Osteocyte (in vitro differentiated cells): ENCODE measurements at places on chromosomes 6 and 20. TPM values are rescaled to one million over a fixed set of nuclear protein-coding genes. Genes with fewer than 3 reads are reported as not detected.

GRCh38 chr6:35919085-35919826 lies 1.6 kb downstream of the SRPK1 start:
- peak; percentile 11 for DNase-seq

GRCh38 chr6:110823146-110823545 lies 7.9 kb upstream of the CDK19 start:
- no peak for DNase-seq

- DNase-seq, result no peak
Observed at GRCh38 chr6:36679043-36679833, 724 bp downstream of the CDKN1A start.

DNA sequence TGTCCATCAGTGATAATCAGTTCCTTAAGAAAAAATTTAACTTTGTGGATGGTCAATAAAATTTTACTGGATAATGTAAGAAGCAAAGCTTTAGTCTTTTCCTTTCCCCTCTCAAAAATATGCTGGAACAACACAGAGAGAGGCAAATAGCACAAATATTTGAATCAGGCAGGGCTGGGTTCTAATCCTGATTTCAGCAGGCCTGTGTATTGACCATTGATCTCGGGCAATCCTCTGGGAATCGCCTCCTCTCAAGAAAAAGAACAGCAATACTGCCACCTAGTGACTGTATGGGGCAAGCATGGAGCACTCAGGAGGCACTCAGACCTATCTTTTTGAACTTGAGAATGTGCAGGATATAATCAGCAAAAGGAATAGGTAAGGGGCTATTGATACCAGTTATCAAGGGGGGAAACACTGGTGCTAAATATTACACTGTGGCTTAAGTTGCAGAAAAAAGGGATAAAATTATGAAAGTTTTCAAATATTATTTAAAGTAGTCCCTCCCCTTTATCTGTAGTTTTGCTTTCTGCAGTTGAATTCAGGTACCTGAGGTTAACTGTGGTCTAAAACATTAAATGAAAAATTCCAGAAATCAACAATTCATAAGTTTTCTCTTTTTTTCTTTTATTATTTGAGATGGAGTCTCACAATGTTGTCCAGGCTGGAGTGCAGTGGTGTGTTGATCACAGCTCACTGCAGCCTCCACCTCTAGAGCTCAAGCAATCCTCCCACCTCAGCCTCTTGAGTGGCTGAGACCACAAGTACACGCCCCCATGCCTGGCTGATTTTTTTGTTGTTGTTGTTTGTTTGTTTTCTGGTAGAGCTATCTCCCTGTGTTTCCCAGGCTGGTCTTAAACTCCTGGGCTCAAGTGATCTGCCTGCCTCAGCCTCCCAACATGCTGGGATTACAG lies 91.8 kb upstream of the NHSL1 start:
- no peak for DNase-seq

GRCh38 chr20:22080985-22081384 lies 375.5 kb downstream of the PAX1 start:
- no peak for DNase-seq

- no peak for DNase-seq
Observed at GRCh38 chr6:131132360-131132759, 2.9 kb upstream of the AKAP7 start.

- DNase-seq, result no peak
Observed at GRCh38 chr6:26311385-26312095, 53.5 kb upstream of the BTN3A2 start.

DNA sequence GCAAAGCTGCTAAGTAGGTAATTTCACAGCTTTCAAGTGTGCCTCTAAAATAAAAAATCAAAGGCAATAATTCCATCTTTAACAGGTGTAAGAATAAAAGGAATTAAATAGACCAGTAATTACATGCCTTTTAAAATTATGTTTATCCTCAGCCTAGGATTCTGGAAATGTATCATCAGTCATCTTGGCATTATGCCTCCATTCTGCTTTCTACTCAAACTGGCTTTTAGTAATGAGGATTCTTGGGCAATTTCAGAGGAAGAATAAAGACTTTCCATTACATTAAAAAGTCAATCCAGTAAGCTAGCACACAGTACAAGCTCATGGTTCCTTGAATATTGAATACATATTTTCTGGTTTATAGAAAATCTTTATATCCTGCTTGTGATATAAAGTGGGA lies 44.7 kb downstream of the GSTA2 start:
- no peak for DNase-seq

- no peak for DNase-seq
Observed at GRCh38 chr6:141211845-141212244, 920.9 kb upstream of the GJE1 start.

- no peak for DNase-seq
Observed at GRCh38 chr20:13839421-13840092, 54.7 kb downstream of the NDUFAF5 start.

GRCh38 chr6:152471456-152472265 lies 165.5 kb downstream of the SYNE1 start:
- no peak for DNase-seq

- no peak for DNase-seq
Observed at GRCh38 chr6:91669154-91669870, 1082.4 kb upstream of the MAP3K7 start.

DNA sequence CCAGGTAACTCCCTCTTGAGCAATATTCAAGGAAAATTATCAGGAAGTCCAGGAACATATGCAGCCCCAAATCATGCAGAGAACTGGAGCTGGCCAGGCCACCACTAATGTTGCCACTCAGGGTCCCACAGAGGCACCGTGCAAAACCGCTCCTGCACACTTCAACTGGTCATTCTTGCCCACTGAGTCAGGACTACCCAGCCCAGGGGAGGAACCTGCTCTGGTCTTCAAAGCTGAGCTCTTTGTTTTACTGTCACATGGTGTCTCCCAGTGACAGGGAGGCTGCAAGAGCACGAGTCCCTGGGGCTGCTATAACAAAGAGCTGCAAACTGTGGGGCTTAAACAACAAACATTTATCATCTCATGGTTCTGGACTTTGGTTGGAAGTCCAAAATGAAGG lies 336.0 kb upstream of the PRDM1 start:
- no peak for DNase-seq

DNA sequence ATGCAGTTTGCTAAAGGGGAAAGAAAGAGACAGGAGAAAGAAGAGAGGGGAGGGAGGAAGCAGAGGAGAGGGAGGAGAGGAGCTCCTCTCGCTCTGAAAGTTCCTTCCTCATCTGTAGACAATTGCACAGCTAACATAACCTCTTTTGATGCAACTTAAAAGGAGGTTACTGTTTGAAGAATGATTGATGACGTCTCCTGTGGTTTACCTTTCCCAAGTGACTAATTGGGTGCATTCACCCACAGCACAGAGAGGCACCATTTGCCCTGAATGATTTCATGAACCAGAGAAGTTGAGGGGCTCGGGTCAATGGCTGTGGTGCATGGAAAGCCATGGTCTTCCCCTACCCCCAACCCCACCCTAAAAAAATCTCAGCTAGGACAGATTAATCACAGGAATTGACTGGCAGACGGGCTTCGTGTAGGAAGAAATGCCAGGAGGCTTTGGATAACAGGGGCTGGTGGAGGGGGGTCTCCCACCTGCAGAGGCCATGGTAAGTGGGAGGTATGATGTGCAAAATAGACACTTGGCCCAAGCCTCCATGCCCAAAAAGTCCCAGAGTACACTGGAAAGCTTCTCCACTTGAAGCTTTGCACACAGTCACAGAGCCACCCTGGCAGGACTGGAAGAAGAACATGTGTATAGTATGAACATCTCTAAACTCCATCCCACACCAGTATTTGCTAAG lies 213.7 kb downstream of the ANKRD60 start:
- no peak for DNase-seq

- no peak for DNase-seq
Observed at GRCh38 chr6:119671105-119671504, 321.5 kb upstream of the MAN1A1 start.

GRCh38 chr6:31794294-31794865 lies 1.2 kb downstream of the VARS1 start:
- no peak for DNase-seq

DNA sequence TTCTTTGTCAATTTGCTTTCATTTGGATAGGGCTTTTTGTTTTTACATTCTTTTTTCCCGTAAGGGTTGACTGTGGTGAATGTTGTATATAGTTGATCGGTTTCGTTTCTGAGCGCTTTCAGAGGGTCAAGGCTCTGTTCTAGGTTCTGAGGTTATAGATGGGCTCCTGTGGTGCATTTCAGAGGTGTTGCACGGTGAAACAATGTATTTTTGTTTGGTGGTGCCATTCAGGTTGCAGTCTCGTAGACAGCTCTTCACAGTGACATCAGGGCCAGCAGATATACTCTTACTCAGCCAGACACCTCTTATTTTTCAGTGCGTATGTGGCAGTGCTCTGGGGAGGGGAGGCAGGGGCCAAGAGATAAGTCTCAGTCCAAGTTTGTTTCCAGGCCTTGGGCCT lies 72.1 kb downstream of the SNAP91 start:
- no peak for DNase-seq

- no peak for DNase-seq
Observed at GRCh38 chr20:4444404-4444803, 277.3 kb upstream of the PRND start.

GRCh38 chr6:83862776-83863471 lies 3.4 kb downstream of the CYB5R4 start:
- no peak for DNase-seq

GRCh38 chr20:41018153-41018552 lies 10.5 kb upstream of the TOP1 start:
- no peak for DNase-seq

Gene GTSF1L
- not detected in 2 replicates for total RNA-seq

Gene LY6G5C
- 3.9 and 5.0 TPM in 2 replicates for total RNA-seq

Gene GJA10
- total RNA-seq, result not detected in 2 replicates
